Ammon's horn (tissue), 1 donor: ENCODE measurements at places on chromosomes 1 and 21.
A peak's percentile ranks its signal among the peaks of the same experiment; 100 is the strongest.

DNA sequence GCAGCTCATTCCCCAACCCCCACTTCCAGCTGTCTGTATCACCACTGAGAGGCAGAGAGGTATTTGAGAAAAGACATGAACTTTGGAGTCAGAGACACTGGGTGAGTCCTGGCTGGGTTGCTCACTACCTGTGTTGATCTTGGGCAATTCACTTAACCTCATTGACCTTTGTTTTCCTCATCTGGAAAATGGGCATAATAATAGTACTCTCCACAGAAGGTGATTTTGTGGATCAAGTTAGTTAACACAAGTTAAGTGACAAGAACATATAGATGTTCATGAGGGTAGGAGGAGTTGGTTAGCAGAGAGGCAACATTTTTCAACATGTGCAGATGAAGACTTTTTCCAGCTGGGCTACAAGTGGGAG lies 17.1 kb upstream of the ETV3L start:
- DNase-seq = no peak

GRCh38 chr1:228464487-228464983 lies 22.6 kb upstream of the RNF187 start:
- DNase-seq = peak; percentile 89

DNA sequence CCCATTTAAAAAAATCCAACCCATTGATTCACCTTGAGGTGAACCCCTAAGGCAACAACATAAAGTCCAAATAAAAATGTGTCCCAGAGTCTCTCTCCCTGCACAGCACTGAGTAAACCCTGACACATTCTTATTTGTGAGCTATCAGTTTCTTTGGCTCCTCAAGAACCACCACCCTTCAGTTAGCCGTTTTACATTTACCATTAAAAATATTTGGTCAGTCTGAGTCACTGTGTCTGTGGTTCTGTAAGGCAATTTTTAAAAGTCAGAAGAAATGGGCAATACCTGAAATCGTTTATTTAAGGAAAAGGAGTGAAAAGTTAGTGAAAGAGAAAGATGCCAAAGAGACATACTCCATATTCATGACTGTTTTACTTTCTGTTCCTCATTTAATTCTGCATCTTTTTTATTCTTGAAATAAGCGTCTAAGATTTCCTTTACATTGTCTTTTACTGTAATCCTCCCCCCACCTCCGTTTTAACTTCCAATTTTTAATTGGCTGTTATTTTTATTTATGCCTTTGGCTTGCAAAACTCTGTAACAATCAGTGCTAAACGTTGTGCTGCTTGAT lies 91.7 kb upstream of the IVNS1ABP start:
- DNase-seq = no peak

GRCh38 chr1:229409616-229410369 lies 24.1 kb downstream of the ACTA1 start:
- DNase-seq = no peak

- DNase-seq = no peak
Observed at GRCh38 chr1:6134741-6135510, 45.2 kb downstream of the CHD5 start.

DNA sequence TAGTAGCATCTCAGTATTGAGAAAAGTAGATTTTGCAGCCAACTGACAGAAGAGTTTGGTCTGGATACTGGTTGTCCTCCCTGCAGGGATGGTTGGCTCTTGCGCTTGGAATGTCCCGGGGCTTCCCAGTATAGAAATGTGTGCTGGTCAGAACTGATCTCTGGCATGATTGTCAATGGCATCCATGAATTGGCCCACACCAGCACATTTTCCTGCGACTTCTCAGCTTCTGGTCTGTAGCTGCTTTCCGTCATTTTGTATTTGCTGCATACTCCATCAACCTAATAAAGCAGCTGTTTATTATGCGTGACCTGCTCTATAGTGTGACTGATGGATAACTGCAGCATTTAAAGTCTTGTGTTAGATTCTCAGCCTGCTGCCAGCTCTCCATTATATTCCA lies 203.7 kb downstream of the S1PR1 start:
- no peak for DNase-seq

- no peak for DNase-seq
Observed at GRCh38 chr1:1290238-1290731, 10.0 kb downstream of the SCNN1D start.

- DNase-seq = no peak
Observed at GRCh38 chr1:20071416-20071815, 1.4 kb downstream of the PLA2G5 start.

DNA sequence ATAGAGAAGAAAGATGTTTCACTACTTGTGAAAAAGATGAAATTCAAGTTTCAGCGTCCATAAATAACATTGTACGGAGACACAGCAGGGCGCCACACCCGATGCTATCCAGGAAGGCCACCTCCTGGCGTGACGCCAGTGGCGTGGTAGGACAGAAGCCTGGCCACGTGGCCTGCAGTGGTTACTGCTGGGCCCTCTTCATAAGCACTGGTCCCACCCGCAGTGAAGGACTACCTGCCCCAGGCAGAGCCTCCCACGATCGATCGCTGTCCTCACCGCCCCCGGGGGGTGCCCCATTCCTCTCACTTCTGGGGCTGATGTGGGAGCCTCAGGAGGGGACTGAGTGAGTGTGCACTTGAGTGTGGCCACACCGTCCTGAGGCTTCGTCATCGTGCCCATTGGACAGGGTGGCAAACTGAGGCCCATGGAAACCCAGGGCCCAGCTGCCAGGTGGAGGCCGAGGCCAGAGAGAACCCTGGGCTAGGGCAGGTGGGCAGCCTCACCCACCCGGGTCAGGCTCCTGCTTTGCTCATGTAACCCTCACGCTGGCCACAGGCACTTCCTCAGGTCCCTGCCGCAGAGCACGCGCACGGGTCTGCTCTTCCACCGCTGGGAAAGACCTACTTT lies 11.7 kb upstream of the HES5 start:
- no peak for DNase-seq

- no peak for DNase-seq
Observed at GRCh38 chr1:238177351-238177750, 286.6 kb upstream of the ZP4 start.

- DNase-seq = no peak
Observed at GRCh38 chr1:111649227-111649626, 29.6 kb downstream of the RAP1A start.

- DNase-seq = peak; percentile 81
Observed at GRCh38 chr1:27605796-27606707, 2.1 kb upstream of the AHDC1 start.

- no peak for DNase-seq
Observed at GRCh38 chr1:17711941-17712340, 43.2 kb upstream of the ACTL8 start.

DNA sequence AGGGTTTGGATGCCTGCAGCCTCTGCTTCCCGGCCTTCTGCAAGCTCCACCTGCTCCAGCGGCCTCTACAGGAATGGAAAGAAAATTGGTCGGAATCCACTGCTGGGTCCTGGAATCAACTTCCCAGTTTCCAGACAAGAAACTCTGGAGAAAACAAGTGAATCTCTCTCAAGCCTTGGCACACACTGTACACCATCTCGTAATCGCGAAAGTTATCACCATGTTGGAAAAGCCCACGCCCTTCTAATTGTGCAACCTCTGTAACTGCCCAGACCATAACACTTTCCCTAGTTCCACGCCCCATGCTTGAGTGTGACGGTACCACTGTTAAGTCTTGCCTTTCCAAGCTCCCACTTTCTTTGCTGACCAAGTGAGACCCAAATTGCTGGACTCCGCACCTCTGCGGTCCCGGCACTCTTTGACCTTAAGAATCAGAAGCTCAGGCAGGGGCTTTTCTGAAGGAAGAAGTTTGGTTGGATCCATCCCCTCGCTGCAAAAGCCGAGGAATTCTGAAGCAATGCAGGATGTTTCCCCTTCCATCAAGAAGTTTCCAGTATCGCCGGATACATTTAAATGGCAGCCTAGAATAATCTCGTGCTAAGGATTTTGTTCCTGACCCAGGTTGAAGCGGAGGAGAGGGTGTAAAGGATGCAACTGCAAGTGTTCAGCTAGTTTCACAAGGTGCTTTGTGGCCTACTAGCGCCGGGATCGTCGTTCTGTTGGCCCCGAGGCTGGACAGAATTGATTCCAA lies 6.2 kb downstream of the NR5A2 start:
- DNase-seq = no peak

GRCh38 chr1:43227143-43227764 lies 42.5 kb upstream of the TMEM125 start:
- peak; percentile 92 for DNase-seq

GRCh38 chr1:160260406-160261382 lies 1.7 kb downstream of the DCAF8 start:
- DNase-seq = no peak

DNA sequence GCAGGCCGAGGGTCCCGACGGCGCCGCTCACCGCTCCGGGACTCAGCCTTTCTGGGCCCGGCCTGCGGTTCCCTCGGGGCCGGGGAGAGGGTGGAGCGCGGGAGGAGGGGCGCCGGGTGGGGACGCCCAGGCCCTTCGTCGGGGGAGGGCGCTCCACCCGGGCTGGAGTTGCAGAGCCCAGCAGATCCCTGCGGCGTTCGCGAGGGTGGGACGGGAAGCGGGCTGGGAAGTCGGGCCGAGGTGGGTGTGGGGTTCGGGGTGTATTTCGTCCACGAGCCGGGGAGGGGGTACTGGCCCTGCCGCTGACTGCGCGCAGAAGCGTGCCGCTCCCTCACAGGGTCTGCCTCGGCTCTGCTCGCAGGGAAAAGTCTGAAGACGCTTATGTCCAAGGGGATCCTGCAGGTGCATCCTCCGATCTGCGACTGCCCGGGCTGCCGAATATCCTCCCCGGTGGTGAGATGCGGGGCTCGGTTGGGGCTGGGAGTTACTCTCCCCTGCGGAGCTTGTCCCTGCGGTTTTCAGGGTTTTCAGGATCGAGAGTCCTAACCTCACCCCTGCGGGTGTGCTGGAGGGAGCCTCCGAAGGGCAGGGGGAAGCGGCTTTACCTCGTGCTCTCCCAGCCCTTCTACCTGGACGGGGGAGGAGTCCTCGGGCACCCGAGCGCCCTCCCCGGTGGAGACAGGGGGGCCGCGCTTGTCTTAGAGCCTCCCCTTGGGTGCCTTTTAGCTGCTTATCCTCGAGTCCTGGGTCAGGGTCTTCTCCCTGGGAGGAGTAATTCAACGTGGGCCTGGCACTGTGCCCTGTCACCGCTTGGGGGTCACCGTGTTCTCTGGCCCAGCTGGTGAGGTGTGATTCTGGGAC lies 2.1 kb downstream of the SAMD11 start:
- no peak for DNase-seq

DNA sequence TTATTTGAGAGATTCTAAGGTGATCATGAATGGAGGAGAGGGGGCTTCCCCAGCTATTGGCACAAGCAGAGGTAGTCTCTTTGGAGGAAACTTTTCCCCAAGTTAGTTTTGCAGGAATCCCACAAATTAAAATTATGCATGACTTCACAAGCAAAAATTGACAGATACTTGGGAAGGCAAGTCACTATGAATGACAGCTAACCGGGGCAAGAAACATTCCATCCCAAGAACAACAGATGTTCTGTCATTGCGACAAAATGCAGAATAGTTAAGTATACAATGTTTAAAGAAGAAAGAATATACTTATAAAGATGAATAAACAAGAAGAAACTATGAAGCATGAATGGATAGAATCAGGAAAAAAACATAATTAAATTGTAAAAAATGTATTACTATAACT lies 27.1 kb upstream of the SIM2 start:
- no peak for DNase-seq

DNA sequence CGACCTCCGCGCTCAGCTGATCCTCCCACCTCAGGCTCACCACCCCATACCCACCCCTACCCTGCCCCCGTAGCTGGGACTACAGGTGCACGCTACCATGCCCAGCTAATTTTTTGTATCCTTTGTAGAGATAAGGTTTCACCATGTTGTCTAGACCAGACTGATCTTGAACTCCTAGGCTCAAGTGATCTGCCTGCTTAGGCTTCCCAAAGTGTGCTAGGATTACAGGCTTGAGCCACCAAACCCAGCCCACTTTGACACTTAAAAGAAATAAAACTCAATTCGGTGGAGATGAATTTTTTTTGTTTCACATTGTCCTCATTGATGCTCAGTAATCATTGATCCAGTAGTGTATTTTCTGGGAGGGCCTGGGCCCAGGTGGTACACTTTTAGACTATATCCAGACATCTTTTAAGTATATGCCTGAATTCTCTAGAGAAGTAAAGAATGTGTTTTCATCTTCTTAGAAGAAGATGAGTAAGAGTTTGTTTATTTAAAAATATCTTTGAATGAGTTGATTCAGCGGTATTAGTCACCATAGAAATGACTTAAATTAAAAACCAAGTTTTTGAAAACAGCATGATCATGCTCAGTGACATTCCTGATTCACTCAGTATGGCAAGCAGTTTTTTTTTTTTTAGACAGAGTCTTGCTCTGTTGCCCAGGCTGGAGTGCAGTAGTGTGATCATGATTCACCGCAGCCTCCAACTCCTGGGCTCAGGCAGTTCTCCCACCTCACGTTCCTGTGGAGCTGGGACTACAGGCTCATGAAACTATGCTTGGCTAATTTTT lies 57.8 kb downstream of the EPB41 start:
- DNase-seq = no peak

GRCh38 chr1:210800301-210800700 lies 333.6 kb downstream of the KCNH1 start:
- no peak for DNase-seq

- DNase-seq = no peak
Observed at GRCh38 chr1:145988773-145989172, 7.6 kb downstream of the TXNIP start.

GRCh38 chr1:21237446-21238088 lies 52.7 kb downstream of the ECE1 start:
- DNase-seq = no peak

DNA sequence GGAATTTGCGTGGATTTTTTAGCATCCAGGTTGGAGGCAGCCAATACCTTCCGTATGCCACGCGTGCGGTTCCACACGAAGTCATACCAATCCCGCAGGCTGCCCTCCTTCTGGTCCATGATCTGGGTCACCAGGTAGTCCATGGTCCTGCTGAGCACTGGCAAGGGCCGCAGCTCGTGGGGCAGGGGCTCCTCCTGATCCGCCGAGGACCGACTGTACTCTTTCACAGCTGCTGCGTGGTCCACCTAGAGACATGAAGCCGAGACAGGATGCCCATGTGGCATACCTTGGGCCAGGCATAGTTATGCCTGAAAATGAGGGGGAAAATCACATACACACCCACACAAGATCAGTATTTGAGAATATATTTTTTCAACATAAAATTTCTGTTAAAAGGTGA lies 12.1 kb downstream of the MCM3AP start:
- no peak for DNase-seq

DNA sequence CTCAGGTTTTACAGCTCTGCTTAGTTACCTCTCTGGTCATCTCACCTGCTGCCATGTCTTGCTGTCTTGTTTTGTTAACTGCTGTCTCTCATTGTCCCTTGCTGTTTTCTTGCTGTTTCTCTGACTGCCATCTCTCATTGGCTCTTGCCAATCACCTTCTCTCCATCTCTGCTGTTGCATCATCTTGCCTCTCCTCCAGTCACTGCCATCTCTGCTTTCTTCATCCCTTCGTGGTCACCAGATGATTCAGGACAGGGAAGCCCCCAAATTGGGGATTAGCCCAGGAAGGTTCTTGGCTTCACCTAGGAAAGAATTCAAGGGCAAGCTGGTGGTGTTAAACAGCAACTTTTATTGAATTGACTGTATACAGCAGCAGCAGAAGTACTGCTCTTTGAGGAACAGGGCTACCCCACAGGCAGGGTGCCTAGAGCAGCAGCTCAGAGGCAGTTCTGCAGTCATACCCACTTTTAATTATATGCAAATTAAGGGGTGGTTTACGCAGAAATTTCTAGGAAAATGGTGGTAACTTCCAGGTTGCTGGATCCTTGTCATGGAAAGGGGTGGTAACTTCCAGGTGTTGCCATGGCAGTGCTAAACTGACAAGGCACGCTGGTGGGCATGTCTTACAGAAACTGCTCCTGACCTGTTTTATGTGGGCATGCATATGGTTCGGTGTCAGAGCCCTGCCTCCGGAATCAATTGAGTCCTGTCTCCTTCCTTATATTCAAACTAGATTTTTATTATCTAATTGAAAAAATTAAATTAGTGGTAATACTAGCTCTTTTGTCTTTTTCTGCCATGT lies 33.4 kb downstream of the SUCO start:
- no peak for DNase-seq
